ENCODE measurements at places on chromosomes 5 and 9.

GRCh38 chr5:101067429-101067828 is 164.3 kb upstream of the ST8SIA4 start:
- no peak overlapping the region for H3K4me3 ChIP-seq
- no peak overlapping the region for H3K27ac ChIP-seq
- H3K4me1 ChIP-seq, result no peaks in the 10 kb centered on the region
- H3K27me3 ChIP-seq, result no peaks in the 10 kb centered on the region
- H3K36me3 ChIP-seq, result no peaks in the 10 kb centered on the region
- DNase-seq, result no peak

- no peak overlapping the region for H3K4me3 ChIP-seq
- no peaks in the 10 kb centered on the region for H3K36me3 ChIP-seq
- H3K4me1 ChIP-seq, result peaks cover 9% of the 10 kb centered on the region
- peak overlapping the region; percentile 85 for H3K27ac ChIP-seq
Measured at GRCh38 chr5:139131062-139131461, 67.1 kb downstream of the SIL1 start.

GRCh38 chr5:98968056-98968564 is 39.3 kb upstream of the CHD1 start:
- H3K27me3 ChIP-seq, result no peaks in the 10 kb centered on the region
- no peak overlapping the region for H3K27ac ChIP-seq
- DNase-seq, result no peak
- H3K36me3 ChIP-seq, result no peaks in the 10 kb centered on the region
- H3K4me1 ChIP-seq, result no peaks in the 10 kb centered on the region

- peak overlapping the region; percentile 13 for H3K27ac ChIP-seq
- no peak overlapping the region for H3K4me3 ChIP-seq
- H3K4me1 ChIP-seq, result peaks cover 5% of the 10 kb centered on the region
- no peak for DNase-seq
Measured at GRCh38 chr9:127059765-127060361, 62.6 kb downstream of the ANGPTL2 start.

- no peaks in the 10 kb centered on the region for H3K36me3 ChIP-seq
- DNase-seq, result no peak
- H3K4me3 ChIP-seq, result no peak overlapping the region
- H3K27ac ChIP-seq, result no peak overlapping the region
- H3K4me1 ChIP-seq, result no peaks in the 10 kb centered on the region
- no peaks in the 10 kb centered on the region for H3K27me3 ChIP-seq
Measured at GRCh38 chr5:180093651-180094382, 22.3 kb upstream of the RNF130 start.

- no peak overlapping the region for H3K27ac ChIP-seq
- no peaks in the 10 kb centered on the region for H3K4me1 ChIP-seq
Measured at GRCh38 chr9:80946496-80947170, 742.7 kb downstream of the TLE1 start.

GRCh38 chr9:16575142-16575985 is 295.1 kb downstream of the BNC2 start:
- no peak for DNase-seq
- no peaks in the 10 kb centered on the region for H3K27me3 ChIP-seq
- H3K36me3 ChIP-seq, result no peaks in the 10 kb centered on the region

- no peaks in the 10 kb centered on the region for H3K27me3 ChIP-seq
- peak; percentile 68 for DNase-seq
- no peak overlapping the region for H3K27ac ChIP-seq
- no peak overlapping the region for H3K4me3 ChIP-seq
- no peaks in the 10 kb centered on the region for H3K4me1 ChIP-seq
Measured at GRCh38 chr5:174935854-174936474, 211.6 kb downstream of the MSX2 start.

GRCh38 chr9:135939351-135940265 is 21.6 kb downstream of the UBAC1 start:
- H3K36me3 ChIP-seq, result peaks cover 4% of the 10 kb centered on the region
- H3K27ac ChIP-seq, result no peak overlapping the region
- H3K27me3 ChIP-seq, result no peaks in the 10 kb centered on the region
- H3K4me1 ChIP-seq, result no peaks in the 10 kb centered on the region
- no peak for DNase-seq
- no peak overlapping the region for H3K4me3 ChIP-seq

DNA sequence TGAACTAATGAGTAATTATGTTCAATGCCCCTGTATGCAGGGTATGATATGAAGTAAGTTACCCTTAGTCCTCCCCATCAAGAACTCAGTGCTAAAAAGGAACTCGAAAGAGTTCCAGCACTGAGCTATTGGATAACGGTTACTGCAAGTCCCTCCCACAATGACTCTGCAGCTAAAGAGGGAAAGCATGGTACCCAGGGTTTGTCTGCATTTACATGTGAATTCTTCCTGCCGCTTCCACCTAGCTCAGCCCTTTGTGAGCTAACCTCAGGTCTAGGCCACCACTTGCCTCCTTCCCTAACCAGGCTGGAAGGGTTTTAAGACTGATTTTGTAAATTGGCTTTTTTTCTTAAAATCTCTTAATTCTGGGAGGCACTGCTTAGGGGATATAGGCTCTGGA is 376.8 kb downstream of the EBF1 start:
- DNase-seq, result no peak
- H3K36me3 ChIP-seq, result no peaks in the 10 kb centered on the region
- no peak overlapping the region for H3K4me3 ChIP-seq
- no peaks in the 10 kb centered on the region for H3K27me3 ChIP-seq
- no peaks in the 10 kb centered on the region for H3K4me1 ChIP-seq

- no peak overlapping the region for H3K27ac ChIP-seq
- no peak overlapping the region for H3K4me3 ChIP-seq
- H3K36me3 ChIP-seq, result no peaks in the 10 kb centered on the region
Measured at GRCh38 chr5:83035373-83036100, 41.7 kb downstream of the TMEM167A start.

DNA sequence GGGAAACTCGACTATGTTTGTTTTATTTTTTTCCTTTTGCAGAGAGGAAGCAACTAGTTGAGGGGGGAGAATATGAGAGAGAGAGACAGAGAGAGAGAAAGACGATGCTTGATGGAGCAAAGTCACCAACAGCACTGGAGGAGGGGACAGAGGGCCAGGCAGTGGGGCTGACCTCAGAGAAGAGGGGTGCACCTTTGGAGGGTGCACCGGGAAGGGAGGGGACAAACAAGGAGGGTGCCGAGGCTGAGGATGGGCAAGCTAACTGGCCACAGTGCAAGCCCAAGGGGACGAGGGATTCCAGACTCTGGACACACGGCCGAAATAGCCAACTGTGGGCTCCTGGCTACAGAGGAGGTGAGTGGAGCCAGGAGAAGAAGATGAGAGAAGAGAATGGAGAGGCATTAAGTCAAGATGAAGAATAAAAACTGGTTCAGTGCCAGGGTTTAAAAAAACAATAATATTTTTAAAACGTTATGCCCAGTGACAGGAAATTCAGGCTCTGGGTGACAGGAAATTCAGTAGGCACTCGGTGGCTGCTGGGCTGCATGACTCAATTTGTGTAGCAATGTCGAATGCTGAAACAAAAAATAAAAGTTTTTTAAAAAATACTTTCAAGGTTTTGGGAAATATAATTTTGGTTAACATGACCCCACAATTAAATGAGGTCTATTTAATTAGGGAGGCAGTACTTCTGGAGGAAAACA is 13.3 kb upstream of the GLRX start:
- no peaks in the 10 kb centered on the region for H3K4me1 ChIP-seq
- DNase-seq, result no peak
- H3K4me3 ChIP-seq, result peak overlapping the region; percentile 52
- H3K36me3 ChIP-seq, result no peaks in the 10 kb centered on the region
- no peaks in the 10 kb centered on the region for H3K27me3 ChIP-seq
- H3K27ac ChIP-seq, result peak overlapping the region; percentile 80

GRCh38 chr5:44987026-44987425 is 178.3 kb downstream of the MRPS30 start:
- DNase-seq, result no peak
- H3K27me3 ChIP-seq, result no peaks in the 10 kb centered on the region
- no peak overlapping the region for H3K4me3 ChIP-seq
- no peaks in the 10 kb centered on the region for H3K4me1 ChIP-seq

GRCh38 chr5:96506376-96506775 is 73.3 kb upstream of the PCSK1 start:
- no peaks in the 10 kb centered on the region for H3K4me1 ChIP-seq
- H3K27ac ChIP-seq, result no peak overlapping the region
- H3K36me3 ChIP-seq, result no peaks in the 10 kb centered on the region
- H3K27me3 ChIP-seq, result no peaks in the 10 kb centered on the region
- DNase-seq, result no peak
- no peak overlapping the region for H3K4me3 ChIP-seq

GRCh38 chr5:54581831-54582548 is 64.4 kb downstream of the SNX18 start:
- no peaks in the 10 kb centered on the region for H3K27me3 ChIP-seq
- no peaks in the 10 kb centered on the region for H3K36me3 ChIP-seq
- no peaks in the 10 kb centered on the region for H3K4me1 ChIP-seq

DNA sequence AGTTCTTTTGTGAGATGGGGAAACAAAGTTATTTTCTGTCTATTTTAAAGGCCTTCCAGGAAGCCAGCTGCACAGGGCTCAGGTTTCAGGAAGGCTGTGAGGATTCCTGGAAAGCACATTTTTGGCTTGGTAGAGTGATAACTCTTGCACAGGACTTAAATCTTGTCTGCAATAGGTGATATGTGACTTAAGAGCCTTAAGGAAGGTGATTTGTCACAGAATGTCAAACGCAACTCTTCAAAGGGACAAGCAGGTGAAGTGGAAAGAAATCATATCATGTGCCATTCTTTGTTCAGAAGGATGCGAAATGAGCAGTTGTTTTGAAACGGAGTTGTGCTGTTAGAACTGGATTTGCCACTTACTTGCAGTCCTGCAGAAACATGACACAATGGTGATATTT is 459.3 kb downstream of the MAT2B start:
- no peak overlapping the region for H3K27ac ChIP-seq
- H3K27me3 ChIP-seq, result no peaks in the 10 kb centered on the region
- no peaks in the 10 kb centered on the region for H3K36me3 ChIP-seq
- no peak overlapping the region for H3K4me3 ChIP-seq

- no peaks in the 10 kb centered on the region for H3K36me3 ChIP-seq
- DNase-seq, result no peak
- H3K4me1 ChIP-seq, result no peaks in the 10 kb centered on the region
- no peak overlapping the region for H3K27ac ChIP-seq
Measured at GRCh38 chr9:112917047-112917986, 26.6 kb upstream of the SLC46A2 start.

GRCh38 chr5:137415231-137415681 is 83.9 kb downstream of the SPOCK1 start:
- no peak overlapping the region for H3K27ac ChIP-seq
- no peak overlapping the region for H3K4me3 ChIP-seq
- no peaks in the 10 kb centered on the region for H3K27me3 ChIP-seq
- no peaks in the 10 kb centered on the region for H3K36me3 ChIP-seq

- DNase-seq, result no peak
- no peak overlapping the region for H3K4me3 ChIP-seq
- H3K4me1 ChIP-seq, result no peaks in the 10 kb centered on the region
- no peaks in the 10 kb centered on the region for H3K36me3 ChIP-seq
- H3K27ac ChIP-seq, result peak overlapping the region; percentile 27
Measured at GRCh38 chr5:91302305-91302704, 80.8 kb downstream of the ARRDC3 start.

DNA sequence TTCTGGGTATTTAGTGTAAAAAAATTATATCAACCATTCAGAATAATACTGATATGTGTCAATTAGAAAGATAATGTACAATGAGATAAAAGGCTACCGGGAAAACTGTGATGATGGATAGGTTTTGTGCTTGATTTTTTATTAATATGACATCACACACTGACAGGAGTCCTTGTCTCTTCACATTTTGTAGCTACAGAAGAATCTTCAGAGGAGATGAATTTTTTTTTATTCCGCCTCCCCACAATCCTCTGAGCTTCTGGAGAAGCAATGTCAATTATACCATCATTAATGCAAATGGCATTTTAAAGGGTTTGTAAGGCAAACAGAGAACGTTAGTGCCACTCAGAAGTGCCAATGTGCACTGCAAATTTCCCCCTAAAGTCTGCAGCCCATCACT is 131.7 kb upstream of the CCNG1 start:
- no peaks in the 10 kb centered on the region for H3K27me3 ChIP-seq
- no peak overlapping the region for H3K27ac ChIP-seq
- DNase-seq, result no peak
- no peaks in the 10 kb centered on the region for H3K36me3 ChIP-seq

DNA sequence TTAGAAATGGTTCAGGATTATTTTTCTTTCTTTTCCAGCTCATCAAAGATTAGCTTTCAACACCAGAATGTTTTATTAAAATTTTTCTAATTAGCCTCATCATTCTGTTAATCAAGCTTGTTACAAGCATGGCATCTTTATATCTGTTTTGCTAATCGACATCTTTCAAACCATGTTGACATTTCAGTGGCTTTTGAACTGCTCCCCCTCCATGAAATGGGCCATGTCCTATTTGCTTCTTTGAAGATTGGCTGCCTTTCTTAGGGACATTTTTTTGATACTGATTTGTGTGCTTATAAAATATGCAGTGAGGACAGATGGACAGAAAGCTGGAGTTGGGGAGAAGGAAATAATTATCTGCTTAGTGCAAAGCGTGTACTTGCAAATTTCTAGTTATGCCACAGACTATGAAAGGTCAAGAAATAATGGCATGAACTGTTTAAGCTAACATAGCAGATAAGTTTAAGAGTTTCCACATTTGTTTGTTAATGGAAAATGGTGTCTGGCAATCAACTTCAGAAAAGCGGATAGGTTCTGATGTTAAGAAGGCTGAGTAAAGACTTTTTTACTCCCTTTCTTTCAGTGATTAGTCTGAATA is 27.5 kb downstream of the BTF3 start:
- H3K27me3 ChIP-seq, result no peaks in the 10 kb centered on the region
- no peak overlapping the region for H3K4me3 ChIP-seq
- H3K36me3 ChIP-seq, result no peaks in the 10 kb centered on the region
- no peak overlapping the region for H3K27ac ChIP-seq

- H3K27me3 ChIP-seq, result no peaks in the 10 kb centered on the region
- H3K27ac ChIP-seq, result no peak overlapping the region
- no peaks in the 10 kb centered on the region for H3K4me1 ChIP-seq
Measured at GRCh38 chr9:73347720-73348119, 196.1 kb downstream of the ANXA1 start.

DNA sequence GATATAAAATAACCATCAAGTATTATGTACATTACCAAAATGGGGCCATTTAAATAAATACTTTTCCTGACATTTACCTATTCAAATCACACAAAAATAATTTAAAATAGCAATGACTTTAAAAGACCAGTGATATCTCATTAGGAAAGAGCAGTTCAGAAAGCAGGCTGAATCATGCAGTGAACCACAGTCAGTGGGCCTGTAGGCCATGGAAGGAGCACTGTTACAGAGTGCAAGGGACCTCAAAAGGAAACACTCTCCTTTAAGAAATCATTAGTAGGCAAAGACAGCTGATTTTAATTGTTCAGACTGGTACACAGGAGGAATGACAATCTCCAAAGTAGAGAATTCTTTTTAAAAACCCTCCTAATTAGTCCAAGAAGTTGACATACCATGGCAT is 283.5 kb upstream of the EFNA5 start:
- no peak overlapping the region for H3K4me3 ChIP-seq
- no peak overlapping the region for H3K27ac ChIP-seq
- H3K27me3 ChIP-seq, result no peaks in the 10 kb centered on the region

- no peak overlapping the region for H3K4me3 ChIP-seq
- no peaks in the 10 kb centered on the region for H3K27me3 ChIP-seq
- no peak overlapping the region for H3K27ac ChIP-seq
- no peaks in the 10 kb centered on the region for H3K4me1 ChIP-seq
Measured at GRCh38 chr5:85077581-85077980, 692.9 kb upstream of the EDIL3 start.

GRCh38 chr5:123035360-123035917 is 1.1 kb downstream of the PPIC start:
- no peaks in the 10 kb centered on the region for H3K36me3 ChIP-seq
- H3K4me1 ChIP-seq, result peaks cover 3% of the 10 kb centered on the region
- peak; percentile 53 for DNase-seq
- H3K27me3 ChIP-seq, result no peaks in the 10 kb centered on the region
- peak overlapping the region; percentile 94 for H3K27ac ChIP-seq
- H3K4me3 ChIP-seq, result peak overlapping the region; percentile 72

Measured in breast epithelium (tissue), 4 donors.